Natural killer cell treated with Interleukin-12 subunit alpha and Interleukin-12 subunit beta and Interleukin-15 and Interleukin-18, amount 100 ng/mL, for 72 hours (primary cell): ENCODE measurements at places on chromosomes 11 and 22.

- DNase-seq: no peak
Observed at GRCh38 chr11:130842001-130842400, 74.3 kb downstream of the SNX19 start.

DNA sequence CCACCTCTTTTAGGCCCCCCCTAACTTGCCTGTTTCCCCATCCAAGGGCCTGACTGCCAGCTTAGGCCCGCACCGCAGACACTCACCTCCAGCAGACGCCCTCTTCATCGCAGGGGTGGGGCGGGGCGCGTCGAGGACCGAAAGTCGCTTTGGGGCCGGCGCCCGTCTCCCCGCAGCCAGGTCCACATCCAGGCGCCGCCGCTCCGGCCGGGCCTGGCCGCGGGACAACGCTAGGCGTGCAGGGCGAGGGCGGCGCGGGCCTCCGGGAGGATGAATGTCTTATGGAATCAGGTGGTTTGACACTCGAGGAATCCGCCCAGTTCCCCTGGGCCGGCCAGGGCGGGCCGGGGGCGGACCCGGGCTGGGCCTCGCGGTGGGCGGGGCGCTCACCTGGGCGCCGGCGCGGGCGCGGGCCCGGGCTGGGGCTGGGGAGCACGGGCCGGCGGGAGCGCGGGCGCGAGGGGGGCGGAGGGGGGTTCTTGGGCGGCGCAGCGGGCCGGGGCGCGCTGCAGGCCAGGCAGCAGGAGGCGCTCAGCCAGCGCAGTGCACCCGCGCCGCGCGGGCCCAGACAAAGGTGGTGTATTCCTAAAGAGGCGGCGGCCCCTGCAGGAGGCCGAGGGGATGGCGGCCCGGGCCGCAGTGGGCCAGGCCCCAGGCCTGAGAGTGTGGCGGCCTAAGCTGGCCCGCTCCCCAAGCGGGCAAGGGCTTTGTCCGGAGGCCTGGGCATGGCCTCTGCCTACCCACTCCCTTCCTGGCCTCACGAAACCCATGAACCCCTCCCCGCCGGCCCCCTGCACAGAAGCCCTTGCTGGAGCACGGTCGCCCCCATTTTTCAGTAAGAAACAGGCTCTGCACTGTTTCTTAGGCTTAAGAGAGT lies 177.6 kb downstream of the IGLL1 start:
- no peak for DNase-seq

- no peak for DNase-seq
Observed at GRCh38 chr11:112565551-112565950, 304.9 kb upstream of the PLET1 start.

DNA sequence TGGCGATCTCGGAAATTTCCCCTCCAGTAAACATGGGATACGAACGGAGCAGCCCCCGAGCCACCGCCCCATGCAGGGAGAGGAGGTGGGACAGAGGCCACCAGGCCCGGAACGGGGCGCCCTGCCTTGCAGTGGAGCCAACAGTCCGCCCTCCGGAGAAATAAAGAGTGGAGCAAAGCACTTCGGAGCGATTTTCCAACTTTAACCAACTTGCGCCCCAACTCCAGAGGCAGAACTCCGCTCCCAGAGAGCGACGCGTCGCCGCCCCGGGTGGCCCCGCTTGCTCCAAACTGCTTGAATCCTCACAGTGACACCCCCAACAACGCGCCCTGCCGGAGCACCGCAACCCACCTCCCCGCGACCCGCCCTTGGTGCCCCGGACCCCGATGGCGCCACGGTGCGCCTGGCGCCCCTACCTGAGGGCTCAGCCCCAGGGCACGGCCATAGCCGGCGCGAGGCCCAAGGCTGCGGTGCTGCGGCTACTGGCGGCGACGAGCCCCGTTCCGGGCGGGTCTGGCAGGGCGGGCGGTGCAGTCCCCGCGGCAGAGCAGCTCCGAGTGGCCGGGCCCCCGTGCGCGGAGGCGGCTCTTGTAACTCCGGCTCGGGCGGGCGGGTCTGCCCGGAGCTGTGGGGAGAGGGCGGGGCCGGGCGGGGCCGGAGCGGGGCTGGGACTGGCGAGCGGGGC lies at the start of gene AHNAK:
Gene AHNAK (minus strand): TSS at position 563 of the 685 bp plus-strand sequence. CDS start 10,708 bp downstream, outside the sequence.
- DNase-seq: peak; percentile 82

DNA sequence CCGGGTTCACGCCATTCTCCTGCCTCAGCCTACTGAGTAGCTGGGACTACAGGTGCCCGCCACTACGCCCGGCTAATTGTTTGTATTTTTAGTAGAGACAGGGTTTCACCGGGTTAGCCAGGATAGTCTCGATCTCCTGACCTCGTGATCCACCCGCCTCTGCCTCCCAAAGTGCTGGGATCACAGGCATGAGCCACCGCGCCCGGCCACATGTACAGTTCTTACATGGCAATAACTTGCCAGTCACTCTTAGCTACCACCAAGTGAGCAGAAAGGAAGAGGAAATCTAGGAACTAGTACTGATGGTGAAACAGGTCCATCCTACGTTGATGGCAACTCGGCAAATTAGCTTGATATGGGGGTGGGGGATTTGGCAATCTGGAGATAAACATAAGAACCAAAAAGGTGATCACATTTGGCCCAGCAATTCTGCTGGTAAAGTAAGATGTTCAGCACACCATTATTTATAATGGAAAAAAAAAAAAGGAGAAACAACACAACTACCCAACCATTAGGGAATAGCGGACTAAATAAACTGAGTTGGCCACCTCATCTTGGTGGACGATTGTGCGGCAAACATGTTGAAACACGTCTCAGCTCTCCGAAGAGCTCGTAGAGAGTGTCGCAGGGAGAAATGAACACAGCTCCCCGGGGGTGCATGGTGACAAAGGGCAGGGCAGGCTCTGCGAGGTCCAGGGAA lies 5.3 kb downstream of the NLRP6 start:
- peak; percentile 52 for DNase-seq

DNA sequence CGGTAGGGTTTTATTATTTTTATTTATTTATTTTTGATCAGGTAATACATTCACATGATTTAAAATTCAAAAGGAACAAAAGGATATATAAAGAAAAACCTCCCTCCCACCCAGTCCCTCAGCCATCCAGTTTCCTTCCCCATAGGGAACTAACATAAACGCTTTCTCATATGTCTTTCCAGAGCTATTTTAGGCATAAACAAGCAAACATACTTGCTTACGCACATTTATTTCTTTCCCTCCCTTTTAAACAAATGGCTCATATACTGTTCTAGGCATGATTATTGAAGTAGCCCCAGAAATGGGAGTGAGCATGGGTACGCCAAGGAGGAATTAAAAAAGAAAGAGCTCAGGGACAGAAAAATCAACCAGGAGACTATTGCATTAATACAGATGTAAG lies 63.7 kb downstream of the LIF start:
- no peak for DNase-seq

- peak; percentile 92 for DNase-seq
Observed at GRCh38 chr11:65588199-65589054, 7.2 kb downstream of the KCNK7 start.

DNA sequence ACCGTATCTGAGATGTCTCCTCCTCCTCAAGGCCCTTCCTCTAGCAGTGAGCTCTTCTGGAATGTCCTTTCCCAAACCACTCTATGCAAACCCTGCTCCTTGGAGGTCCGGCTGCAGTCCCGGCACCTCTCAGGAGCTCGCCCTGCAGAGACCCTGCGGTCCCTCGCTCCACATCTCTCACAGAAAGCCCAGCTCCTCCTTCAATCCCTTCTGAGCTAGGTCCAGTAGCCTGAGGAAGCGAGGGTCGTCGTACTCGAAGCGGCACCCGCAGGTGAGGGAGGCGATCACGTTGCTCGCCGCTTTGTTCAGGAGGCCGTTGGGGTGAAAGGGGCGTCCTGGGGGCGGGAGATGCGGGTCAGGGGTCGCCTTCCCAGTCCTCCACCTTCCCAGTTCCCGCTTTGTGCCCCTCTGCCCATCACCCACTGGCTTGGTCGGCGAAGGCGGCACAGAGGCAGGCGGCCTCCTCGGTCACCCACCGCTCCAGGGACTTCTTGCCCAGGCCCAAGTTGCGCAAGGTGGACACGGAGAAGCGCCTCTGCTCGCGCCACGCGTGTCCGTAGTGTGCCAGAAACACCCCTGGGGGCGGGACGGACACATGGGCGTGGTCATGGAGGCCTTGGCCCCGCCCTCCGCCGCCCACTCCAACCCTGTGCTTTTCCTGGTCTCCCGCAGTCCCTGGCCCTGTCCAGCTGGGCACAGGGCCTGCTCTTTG lies 21.5 kb upstream of the CYP2D6 start:
- DNase-seq: no peak

GRCh38 chr11:65780770-65781151 lies at the start of gene AP5B1:
AP5B1 (minus strand) TSS chr11:65780976; CDS start chr11:65780591, 385 bp downstream.
- DNase-seq: peak; percentile 83

DNA sequence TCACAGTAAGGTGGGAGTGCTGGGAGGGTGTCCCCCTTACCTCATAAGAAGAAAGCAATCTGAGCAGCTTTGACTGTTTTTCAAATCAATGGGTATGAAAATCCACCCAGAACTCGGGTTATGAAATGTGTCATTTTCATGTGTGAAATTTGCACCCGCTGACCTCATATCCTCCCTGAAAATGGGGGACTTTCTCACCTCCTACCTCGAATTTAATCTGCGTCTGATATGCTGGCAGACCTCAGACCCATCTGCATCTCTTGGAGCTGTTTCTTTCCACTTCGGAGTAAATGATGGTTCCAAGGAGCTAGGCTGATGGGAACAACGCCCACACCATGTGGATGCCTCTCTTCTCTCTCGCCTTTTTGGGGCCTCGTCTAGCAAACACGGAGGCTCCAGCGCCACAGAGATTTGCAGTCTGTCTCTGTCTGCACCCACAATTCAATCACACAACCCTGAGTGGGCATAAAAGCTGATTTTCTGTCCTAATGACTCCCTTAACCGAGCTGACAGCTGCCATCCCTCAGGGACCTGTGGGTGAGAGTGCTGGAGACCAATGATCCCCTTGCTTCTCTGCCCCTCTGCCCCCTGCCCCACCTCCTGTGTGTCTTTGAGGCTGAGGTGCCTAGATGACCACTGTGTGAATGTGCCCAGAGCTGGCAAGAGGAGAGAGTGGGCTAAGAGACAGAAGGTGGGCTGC lies 71.0 kb downstream of the TRIM29 start:
- no peak for DNase-seq

GRCh38 chr11:57637626-57638004 lies 12.1 kb downstream of the YPEL4 start:
- no peak for DNase-seq

DNA sequence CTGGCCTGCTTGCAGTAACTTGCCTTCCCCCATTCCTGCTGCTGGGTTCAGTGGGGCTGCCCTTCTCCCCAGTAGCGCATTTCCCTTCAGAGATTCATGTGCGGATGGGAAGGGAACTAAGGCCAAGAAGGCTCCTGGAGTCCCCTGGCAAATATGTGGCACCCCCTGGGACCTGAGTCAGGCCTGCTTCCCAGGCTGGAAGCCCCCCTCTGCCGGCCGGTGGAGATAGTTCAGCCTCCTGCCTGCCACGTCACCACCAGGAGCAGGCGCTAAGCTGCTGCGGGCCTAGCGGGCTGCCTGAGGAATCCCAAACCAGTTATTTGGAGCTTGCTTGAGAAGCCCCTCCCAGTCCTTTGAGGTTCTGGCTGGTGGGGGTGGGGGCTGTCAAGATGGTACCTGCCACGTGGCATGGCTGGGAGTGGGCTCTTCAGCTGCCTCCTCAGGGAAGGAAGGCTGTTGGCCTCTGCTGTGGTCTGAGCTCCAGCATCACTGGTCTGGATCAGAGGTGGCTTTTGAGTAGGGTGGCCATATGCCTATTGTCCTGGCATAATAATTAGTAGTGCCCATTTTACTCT lies 2.0 kb downstream of the SERPINH1 start:
- no peak for DNase-seq

GRCh38 chr11:22903782-22904181 lies 43.5 kb upstream of the CCDC179 start:
- DNase-seq: no peak

DNA sequence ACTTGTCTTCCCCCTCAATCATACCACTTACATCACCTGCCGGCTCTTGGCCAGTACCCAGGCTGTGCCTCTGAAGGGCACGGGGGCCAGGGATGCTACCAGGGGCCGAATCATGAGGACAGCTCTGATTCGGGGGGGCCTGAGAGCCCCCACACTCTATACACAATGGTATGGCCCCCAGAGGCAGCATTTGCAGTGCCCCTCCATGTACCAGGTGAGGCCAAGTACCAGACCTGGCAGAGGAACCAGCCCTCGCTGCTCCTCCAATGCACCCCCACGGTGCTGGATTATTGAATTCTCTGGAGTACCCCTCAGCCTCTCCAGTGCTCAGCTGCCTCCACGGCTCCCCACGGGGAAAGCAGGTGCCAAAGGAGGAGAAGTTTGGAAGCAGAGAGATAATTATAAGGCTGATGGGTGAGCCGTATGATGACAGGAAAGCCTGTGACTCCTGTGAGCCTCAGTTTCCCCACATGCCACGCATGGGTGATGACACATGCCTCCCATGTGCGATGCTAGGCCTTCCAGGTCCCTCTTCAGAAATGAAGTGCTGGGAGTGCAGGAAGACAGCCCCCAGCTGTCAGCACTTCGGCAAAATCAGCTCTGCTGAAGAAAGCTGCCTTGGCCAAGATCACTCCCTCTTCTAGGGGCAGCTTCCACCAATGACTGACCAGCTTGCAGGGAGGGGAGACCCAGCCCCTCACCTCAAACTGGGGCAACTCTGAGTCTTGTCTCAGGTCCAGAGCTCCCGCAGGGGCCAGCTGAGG lies 69.9 kb downstream of the THAP12 start:
- DNase-seq: no peak

- DNase-seq: no peak
Observed at GRCh38 chr11:62233730-62234129, 8.3 kb upstream of the SCGB1D2 start.

GRCh38 chr11:111305876-111306275 lies 7.5 kb downstream of the POU2AF3 start:
- no peak for DNase-seq

GRCh38 chr11:110196241-110196754 lies 100.1 kb downstream of the RDX start:
- no peak for DNase-seq

DNA sequence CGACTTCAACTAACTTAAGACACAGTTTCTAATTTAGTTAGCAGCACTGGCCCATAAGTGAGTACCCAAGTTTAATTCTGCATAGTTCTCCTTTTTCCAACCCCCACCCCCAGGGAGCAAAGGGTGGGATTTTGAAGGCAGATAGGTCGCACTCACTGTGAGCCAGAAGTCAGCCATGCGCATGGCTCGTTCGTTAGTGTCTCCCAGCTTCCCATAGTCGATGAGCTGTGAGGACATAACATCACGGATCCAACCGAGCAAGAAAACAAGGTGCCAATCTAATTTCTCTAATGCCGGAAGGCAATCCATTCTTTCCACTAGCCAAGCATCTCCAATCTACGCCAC lies 577 bp downstream of the MRPL17 start:
- no peak for DNase-seq

DNA sequence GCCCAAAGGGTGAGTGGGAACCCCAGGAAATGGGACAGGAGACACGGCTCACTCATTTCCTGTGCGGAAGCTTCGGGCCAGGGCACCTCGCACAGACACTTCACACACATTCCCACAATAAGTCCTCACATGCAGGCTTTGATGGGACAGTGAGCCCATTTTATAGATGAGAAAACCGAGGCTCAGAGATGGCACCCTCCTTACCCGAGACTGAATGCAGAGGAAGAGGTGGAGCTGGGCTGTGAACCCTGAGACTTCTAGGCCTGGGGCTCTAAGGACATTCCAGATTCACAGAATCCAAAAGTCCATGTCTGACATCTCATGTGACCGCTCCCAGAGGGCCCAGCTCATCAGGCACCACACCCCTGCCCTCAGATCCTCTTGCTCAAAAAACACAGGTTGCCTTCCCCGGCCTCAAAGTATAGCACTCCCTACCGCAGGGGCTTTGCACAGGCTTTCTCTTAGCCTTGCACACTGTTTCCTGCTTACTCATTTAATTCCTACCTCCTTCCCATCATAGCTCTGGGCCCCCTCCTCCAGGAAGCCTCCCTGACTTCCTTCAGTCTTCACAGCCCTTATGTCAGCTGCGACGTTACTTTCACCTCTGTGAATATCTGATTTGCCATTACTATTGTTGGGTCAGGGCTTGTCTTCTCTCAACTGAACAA lies 57.1 kb upstream of the TCF20 start:
- no peak for DNase-seq
